ENCODE measurements at places on chromosomes 2 and 18.

DNA sequence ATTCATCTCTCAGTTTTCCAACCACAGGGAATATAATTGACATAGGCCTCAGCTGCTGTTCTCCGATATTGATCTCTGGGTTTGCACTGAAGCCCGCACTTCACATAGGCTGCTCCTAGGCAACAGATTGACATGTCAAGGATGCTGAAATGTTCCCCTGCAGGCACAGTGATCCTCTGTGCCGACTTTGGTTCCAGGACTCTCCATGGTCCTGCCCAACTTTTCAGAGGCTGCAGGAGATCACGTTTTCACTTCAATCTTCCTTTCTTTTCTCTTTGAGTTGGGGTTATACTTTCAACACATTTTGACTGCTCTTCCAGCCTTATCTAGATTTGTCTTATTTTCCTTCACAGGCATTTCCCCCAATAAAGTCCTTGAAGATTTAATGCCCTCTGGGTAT, 1361.0 kb downstream of the DSC3 start:
- DNase-seq = no peak

DNA sequence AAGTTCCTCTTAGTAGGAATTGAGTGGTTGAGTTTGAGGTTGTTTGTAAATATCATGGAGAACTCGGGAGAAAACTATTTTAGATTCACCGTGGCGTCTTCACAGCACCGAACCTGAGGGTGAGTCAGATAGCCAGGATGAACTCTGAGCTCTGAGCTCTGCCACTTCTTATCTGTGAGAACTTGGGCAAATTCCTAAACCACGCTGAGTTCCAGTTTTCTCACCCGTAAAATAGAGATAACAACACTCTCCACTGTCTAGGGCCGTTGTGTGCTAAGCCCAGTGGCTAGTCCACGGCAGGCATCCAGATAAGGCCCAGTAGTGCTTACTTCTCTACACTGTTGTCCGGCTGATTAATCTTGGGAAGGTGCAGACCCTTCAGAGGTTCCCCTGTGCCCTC, 7.0 kb downstream of the KIF5C start:
- no peak for DNase-seq

- DNase-seq = no peak
These were observed 33.2 kb upstream of the SP3 start for GRCh38 chr2:173998386-173998785.

DNA sequence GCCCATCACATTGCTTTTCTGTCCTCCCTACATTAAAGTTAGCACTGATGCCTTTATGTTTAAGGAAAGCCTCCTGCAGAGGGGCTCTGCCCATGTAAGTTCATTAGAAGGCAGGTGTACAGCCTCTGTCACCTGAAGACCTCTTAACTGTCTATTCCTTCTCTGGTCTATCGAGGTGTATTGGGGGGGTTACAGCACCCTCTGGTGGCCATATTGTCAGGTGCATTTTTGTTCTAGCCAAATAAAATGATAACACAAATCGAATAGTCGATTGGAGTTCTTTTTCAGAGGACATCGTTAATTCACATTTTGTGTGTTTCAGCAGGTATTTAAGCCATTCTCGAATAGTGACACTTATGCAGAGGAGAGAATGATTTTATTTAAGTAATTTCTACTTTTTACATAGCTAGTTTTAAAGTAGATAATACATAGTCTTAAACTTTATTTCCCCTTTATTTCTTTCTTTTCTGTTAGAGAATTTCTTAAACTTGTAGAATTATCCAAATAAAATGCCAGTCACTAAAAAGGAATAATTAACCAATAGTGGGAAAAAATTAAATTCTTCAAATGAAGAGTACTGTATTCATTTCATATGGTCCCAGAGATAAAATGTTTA, 136.8 kb downstream of the NEDD4L start:
- no peak for DNase-seq

DNA sequence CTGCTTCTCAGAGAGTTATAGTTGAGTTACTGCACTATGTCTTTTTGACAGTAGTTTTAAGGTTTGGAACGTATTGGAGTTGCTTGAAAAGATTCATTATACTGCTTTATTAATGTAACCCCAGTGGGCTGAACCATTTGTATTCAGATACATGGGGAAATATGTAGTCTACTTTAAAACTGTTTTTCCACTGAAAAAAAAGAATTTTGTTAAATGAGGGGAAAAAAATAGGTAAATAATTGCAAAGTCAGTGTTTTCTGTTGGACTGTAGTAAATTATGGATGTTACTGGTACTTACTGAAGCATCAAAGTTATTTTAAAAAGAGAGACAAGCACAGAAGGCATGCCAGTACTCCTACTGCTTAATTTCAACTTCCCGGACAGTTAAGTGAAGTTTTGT, 36.4 kb downstream of the ZC3H15 start:
- DNase-seq = no peak

DNA sequence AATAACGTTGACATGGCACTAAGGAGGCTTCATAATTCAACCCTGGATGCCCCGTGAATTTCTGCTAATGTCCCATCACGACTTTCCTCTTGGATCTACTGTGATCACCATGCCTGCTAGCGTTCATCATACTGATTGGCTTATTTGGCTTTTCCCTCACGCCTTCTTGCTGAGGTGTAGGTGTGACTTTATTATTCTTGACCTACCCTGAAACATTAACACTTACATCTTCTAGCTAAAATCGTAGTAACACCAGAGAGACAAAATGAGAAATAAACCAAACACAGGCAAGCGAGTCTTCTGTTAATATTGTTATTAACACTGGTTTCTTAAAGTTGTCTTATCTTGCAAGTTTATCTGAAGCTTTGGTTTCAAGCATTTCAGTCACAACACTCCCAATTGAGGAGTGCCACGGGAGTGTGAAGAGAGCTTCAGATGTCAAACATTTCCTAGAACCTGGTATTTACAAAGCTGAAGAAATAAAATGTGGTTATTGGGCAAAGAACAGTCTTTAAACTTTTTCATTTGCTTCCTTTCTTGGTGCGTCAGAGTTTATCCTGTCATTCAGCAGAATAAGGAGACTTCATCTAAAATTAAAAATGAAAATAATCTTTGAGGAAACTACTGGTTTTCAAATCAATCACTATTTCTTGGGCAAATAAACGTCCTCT, 15.4 kb upstream of the STAT1 start:
- DNase-seq = no peak

DNA sequence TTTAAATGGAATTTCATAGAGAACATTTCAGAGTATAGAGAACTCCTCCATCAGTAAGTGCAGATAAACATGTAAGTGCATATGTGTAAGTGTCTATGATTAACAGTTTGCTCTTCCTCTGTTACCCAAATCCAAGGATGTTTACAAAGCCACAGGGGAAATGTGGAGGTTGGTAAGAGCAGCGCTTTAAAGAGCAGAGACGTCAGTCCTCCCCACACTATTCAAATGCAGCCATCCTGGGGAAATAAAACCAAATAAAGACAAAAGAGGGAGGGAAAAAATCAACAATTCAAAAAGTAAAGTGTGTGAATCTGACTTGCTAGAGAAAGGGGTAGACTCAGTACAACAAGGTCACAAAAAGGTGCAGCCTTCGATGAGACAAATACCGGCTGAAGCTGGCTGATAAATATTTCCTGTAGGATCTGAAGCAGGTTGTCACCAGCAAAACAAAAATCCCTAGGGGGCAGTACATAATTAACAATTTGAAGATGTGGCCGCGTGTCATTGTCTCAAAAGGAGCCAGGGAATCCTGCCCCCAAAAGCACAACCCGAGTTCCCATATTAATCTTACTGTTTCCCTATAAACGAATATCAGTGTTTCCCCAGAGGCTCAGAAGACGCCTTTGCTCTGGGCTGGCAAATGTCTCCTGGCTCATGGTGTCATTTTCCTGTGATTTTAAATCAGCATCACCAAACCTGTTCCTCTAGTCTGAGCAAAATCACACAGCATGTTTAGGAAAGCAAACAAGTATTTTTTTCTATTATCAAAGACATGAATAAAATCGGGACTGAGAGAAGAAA, 216.5 kb downstream of the CDCA7 start:
- DNase-seq = no peak

DNA sequence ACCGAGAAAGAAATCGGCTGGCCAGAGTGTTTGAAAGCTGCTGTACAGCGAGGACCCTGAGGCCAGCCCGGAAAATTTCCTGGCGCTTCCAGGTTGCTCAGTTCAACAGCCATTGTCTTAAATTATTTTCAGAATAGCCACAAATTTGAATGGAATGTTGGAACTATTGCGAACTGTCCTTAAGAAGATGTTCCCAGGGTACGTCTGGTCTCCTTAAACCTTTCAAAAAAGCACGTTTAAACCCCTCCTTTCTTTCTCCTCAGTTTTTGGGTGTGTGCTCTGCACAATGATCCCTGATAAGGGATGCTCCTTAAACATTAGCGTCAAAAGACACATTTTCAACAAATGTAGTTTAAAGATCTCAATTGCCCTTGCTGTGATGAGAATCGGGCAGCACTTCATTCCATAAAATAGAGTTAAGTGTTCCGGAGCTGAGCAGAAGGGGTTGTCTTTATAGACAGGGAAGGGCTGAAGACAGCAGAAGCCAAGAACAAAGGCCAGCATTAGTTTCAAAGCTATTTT, 14.5 kb upstream of the LPIN2 start:
- no peak for DNase-seq

GRCh38 chr2:237280229-237280628, 133.7 kb downstream of the COL6A3 start:
- peak; percentile 87 for DNase-seq

DNA sequence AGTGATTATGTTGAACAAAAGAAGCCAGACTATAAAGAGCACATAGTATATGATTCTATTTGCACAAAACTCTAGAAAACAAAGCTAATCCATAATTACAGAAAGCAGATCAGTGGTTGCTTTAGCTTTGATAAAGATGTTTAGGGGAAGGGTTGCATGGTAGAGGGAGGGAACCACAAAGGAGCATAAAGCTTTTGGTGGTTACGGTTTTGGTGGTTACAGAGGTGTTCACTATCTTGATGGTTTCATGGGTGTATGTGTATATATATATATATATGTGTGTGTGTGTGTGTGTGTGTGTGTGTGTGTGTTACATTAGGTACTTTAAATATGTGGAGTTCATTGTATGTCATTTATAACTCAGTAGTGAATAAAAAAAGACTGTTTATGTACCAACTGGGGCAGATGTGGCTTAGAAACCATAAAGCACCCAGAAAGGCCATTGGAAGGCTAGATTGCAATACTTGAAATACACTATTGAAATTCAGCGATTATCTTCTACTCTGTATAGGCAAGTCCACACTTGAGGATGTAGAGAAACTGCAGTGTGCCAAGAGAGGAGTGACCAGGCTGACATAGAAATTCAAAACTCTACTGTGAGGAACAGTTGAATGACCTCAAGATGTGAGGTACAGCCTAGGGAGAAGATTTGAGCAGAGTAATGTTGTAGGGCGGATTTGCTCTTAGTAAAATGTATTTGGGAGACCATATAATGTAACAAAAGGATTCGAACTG, 60.6 kb downstream of the CAB39 start:
- DNase-seq = no peak

DNA sequence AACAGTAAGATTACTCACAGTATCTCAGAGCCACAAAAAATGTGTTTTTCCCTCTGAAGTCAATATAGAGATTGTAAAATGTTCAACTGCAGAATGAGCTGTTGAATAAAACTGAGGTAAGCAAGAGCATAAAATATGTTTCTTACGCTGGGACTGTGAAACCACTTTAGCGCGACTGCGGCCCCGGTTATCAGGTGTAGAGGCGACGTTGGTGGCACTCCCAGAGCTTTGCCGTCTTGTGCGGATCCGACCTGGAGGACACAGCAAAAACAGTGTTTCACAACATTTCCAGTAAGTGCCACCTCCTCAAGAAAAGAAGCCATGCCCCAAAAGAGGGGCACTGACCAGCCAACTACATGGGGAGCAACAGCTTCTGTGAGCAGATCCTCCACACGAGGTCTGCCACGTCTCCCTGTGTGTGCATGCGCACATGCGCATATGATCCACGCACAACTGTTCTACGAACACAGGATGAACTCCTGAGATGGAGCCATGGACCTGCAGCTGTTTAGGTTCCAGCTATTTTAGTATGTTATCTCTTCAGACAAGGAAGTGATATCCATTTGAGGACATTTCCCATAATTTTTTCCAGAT, 100.7 kb upstream of the RNU4ATAC start:
- no peak for DNase-seq

- no peak for DNase-seq
These were observed 61.8 kb upstream of the EFEMP1 start for GRCh38 chr2:55985406-55985805.

- DNase-seq = no peak
These were observed 2.9 kb upstream of the GDF7 start for GRCh38 chr2:20664071-20664390.

- peak; percentile 90 for DNase-seq
These were observed 95.1 kb downstream of the MTCL1 start for GRCh38 chr18:8800445-8800844.

DNA sequence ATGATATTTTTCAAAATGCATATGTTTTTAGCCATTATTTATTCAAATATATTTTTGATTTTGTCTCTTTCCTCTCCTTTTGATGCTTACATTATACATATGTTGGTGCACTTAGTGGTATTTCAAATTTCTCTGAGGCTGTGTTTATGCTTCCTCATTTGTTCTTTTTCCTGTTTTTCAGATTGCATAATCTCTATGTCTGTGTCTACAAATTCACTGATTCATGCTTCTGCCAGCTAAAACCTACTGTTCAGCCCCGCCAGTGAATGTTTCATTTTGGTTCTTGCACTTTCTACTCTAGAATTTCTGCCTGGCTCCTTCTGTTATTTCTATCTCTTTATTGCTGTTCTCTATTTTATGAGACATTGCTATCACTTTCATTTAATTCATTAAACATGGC, 951.7 kb upstream of the CNTNAP5 start:
- DNase-seq = no peak

- no peak for DNase-seq
These were observed 194.0 kb downstream of the LRATD1 start for GRCh38 chr2:14826518-14826917.

- no peak for DNase-seq
These were observed 633.1 kb downstream of the ARHGAP15 start for GRCh38 chr2:143762176-143762928.

GRCh38 chr2:126913329-126913728, 14.6 kb downstream of the TEX51 start:
- no peak for DNase-seq

GRCh38 chr2:102661846-102662245, 42.5 kb downstream of the SLC9A2 start:
- no peak for DNase-seq

DNA sequence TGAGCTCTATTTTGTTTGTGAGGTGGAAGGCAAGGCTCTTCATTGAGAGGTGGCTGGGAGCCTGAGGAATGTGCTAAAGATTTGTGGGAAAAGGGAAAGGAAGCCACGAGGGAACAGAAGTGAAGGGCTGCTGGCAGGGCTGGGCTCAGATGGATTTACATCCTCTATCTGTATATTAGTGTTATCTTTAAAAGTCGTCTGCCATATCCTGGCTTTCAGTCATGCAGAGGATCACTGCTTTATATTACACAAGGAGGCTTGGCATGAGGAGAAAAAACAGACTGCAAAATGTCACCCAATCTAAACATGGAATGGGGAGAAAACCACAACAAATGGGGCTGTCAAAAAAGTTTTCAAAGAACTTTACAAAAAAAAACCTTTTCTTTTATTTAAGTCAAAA, 434.4 kb downstream of the HRH4 start:
- no peak for DNase-seq

Data from amniotic stem cell (primary cell).